Astrocyte (in vitro differentiated cells and primary cell): ENCODE measurements at places on chromosomes 2 and 18.
A peak's percentile ranks its signal among the peaks of the same experiment; 100 is the strongest.

DNA sequence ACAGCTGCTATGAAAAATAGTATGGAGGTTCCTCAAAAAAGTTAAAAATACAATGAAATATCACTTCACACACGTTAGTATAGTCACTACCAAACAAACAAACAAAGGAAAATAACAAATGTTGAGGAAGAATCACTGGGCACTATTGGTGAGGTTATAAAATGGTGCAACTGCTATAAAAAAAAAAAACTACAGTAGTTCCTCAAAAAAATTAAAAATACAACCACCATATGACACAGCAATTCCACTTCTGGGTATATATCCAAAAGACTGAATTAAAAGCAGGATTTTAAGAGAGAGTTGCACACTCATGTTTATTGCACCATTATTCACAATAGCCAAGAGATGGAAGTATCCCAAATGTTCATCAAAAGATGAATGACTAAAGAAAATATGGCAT is 80.9 kb upstream of the POU3F3 start:
- DNase-seq = no peak

DNA sequence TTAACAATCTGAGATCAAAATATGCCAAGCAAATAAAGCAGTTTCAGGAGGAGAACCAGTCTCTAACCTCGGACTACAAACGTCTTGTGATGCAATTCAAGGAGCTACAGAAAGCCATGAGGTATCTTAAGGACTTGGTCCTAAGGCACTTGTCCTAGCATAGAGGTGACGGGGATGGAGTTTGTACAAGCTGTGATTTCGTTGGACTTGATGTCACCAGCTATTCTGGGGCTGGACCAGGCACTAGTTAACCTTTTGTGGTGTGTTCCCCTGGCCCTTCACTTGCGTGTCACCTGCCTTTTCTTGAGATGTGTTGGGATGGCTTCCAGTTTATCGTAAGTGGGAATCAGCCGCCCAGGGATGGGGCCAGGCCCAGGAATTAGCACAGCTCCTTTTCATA is 33.7 kb downstream of the OTOF start:
- DNase-seq = no peak

DNA sequence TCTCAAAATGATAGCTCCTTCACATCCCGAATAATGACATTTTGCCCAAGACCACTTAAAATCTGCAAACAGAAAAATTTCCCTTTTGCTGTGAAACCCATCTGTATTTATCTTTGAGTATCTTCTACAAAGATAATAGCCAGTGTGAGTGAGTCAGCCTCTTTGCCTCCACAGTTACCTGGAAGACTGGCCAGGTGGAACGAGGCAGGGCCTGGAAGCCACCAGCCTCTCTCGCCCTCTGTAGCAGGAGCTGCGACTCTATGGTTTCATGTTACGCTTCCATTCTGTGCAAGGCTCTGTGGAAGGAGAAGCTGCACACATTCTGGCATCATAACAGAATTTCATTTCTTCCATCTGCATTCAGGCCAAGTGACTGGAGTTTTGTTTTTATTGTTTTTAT is 9.5 kb downstream of the ELP2 start:
- DNase-seq = no peak

DNA sequence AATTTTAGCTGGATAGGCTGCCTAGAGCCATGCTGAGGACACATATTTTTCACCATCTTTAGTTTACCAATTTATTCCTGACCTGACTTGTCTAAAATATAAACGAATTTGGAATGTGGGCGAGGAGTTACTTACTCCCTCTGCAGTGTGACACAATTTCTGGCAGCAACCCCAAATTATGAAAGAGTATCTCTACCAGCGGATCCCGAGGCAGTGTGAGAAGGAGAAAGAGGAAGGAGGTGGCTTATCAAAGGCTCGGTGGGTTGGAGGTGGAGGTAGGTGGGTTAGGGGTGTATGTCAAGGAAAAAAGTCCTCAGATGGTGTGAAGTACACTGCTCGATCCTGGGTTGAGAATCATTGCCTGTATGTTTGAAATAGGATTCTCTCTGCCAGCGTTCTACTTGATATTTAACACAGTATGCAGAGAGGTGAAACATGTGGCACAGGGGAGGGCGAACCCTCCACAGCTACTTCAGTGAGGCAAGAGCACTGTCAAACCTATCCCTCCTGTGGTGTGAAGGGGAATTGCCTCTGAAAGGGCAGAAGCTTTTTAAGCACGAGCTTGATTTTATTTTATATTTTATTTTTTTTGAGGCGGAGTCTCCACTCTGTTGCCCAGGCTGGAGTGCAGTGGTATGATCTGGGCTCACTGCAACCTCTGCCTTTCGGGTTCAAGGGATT is 76.0 kb downstream of the RFTN2 start:
- no peak for DNase-seq

GRCh38 chr2:224954980-224955379 is 87.3 kb downstream of the DOCK10 start:
- no peak for DNase-seq

DNA sequence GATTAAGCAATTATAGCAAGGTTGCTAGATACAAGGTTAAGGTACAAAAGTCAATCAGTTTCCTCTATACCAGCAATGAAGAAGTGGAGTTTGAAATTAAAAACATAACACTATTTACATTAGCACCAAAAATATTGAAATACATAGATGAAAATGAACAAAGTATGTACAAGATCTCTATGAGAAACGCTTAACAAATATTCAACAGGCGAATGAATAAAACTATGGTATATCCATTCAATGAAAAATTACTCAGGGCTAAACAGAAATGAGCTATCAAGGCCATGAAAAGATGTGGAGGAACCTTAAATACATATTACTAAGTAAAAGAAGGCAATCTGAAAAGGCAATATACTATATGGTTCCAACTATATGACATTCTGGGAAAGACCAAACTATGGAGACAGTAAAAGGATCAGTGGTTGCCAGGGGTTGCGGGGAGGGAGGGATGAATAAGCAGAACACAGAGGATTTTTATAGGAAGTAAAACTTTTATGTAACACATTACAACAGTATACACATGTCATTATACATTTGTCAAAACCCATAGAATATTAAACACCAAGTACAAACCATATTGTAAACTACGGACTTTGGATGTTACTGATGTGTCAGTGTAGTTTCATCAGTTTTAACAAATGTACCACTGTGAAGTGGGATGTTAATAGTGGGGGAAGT is 62.1 kb downstream of the RMDN2 start:
- no peak for DNase-seq

GRCh38 chr18:78685980-78686530 is 293.6 kb upstream of the SALL3 start:
- no peak for DNase-seq

DNA sequence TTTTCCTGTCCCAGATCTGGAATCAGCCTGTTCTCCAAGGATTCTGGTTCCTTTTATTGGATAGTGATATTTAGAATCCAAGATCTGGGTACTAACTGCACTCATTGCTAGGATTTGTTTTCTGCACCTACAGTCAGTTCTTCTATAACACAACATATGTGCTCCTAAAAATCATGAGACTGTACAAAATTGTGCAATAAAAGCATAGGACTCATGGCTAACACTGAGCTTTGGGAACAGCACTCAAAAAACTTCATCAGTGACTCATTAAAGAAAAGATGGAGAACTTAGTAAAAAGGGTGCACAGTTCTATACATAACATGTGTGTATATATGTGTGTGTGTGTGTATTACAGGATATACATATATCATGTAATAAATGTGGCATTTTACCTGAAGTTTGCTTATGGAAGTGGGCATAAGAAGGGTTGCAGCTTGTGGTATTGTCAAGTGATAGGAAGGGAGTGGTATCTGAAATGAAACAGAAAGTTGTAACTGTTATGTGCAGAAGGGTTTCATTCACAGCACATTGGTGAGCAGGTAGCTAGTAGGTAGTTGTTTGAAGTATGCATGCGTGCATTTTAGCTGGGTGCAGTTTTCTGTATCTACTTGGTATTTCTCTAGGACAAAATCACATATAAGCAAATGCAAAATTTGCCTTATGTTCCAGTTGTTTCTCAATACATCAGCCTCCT is 5.9 kb upstream of the SCYGR2 start:
- DNase-seq = no peak

DNA sequence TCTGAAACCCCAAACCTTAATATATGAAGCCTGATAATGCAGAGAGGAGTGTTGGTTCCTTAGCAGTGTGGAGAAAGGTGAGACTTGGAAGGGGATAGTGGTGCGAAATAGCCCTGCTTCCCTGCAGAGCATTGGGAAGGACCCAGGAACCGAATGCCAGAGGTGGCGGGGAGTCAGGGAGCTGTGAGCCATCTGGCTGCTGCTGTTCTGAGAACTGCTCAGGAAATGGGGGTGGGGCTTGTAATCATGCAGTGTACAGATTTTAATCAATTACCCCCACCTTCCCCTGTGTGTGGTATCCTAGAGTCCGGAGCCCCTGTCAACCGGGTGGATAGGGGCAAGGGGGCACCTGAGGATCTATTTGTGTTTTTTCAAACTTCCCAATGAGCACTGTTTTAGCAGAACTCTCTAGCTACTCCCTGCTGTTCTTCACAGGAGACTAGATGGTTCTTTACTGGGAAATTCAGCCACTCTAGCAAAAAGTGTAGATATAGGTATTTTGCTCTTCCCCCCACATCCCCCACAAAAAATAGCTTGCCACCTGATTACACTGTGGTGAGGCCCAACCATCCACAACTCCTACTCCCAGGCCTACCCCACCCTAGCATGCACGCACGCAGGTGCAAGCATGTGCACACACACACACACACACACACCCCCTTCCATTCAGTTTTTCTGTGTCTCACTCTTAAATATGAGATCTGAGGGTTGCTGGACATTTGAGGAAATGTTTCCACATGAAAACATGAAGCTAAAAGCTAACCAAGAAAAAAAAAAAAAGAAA is 30.1 kb upstream of the MBOAT2 start:
- peak; percentile 13 for DNase-seq

GRCh38 chr2:233964581-233964980 is 47.4 kb downstream of the TRPM8 start:
- peak; percentile 81 for DNase-seq

GRCh38 chr2:200640901-200641300 is 55.1 kb downstream of the AOX1 start:
- DNase-seq = no peak

- DNase-seq = no peak
Observed at GRCh38 chr2:231483398-231484329, 19.4 kb upstream of the NCL start.

DNA sequence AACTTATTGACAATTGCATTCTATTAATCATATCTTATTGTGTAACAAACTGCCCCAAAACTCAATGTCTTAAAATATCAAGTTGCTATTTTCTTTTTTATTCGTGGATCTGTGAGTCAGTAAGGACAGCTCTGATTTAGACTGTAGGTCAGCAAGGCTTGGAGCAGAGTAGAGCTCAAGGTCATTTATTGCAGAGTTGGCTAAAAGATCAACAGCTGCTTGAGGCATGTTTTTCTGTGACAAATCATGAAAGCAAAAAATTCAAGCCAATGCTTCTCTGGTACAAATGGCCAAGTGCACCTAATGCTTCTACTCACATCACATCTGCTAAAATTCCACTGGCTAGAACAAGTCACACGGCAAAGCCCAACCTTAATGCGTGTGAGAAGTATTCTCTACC is 497.7 kb upstream of the LRATD1 start:
- no peak for DNase-seq

DNA sequence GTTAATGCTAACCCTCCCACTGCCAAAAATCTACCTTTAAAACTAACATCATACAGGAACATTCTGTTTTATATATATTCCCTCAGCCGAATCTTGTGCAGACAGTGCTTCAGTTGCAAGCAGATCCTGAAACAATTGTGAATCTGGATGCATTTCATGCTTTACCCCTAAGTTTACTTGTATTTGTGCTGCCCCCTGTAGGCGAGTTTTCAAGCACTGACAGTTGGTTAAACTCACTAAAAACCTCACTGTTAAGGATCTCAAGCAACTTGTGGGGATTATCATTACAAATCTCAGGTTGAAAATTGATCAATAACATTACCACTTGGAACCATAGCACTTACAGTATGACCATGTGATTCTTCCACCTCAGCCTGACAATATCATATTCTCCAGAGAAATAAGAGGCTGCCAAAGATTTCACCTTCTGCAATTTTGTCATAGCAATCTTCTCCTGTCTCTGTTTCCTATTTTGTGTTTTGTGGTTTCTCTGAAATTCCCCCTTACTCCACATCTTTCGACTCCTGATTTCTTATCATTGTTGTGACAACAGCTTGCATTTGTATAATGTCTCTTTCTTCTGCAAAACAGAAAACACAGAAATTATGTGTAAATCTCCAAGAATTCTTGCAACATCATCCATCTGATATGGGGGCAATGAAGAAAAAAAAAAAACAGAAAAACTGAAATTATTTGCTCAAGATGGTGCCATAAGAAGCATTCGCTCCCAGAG is 354.6 kb upstream of the SETBP1 start:
- DNase-seq = peak; percentile 50

GRCh38 chr18:1050012-1050657 is 145.5 kb downstream of the ADCYAP1 start:
- DNase-seq = peak; percentile 32

DNA sequence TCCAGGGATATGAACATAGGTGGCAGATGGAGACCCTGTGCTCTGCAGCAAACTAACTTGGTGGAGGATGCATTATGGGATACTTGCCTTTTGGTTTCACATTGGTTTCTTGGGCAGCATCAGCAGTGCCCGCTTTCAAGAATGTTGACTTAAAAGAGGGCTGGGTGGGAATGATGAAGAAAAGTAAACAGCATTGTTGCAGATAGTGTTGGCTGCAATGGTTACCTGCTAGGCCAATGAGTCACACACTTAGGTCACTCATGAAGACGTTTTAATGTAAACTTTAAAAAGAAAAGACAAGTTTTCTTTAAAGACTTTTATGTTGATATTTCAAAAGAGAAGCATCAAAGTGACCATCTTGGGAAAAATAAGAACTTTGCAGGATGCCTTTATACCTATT is 26.1 kb upstream of the FAM237A start:
- no peak for DNase-seq

- no peak for DNase-seq
Observed at GRCh38 chr2:165376571-165376975, 92.9 kb upstream of the CSRNP3 start.

- DNase-seq = peak; percentile 32
Observed at GRCh38 chr2:33518929-33519328, 42.5 kb downstream of the RASGRP3 start.

- DNase-seq = peak; percentile 12
Observed at GRCh38 chr2:135962366-135963123, 22.9 kb downstream of the DARS1 start.

DNA sequence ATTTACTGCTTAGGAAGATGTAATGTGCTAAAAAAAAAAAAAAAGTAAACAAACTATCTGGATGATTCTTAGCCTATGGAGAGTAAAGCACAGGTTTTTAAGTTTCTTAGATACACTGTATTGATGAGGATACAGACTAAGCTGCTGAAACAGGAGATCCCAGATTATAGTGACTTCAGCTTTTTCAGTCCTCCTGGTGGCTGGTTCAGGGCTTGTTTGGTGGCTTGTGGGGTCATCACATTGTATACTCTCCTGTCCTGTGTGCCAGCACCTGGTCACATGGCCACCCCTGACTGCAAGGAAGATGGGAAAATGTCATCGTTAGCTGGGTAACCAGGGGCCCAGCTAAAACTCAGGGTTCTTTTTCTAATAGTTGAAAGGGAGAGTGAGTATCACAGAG is 31.4 kb downstream of the RAB31 start:
- DNase-seq = no peak

GRCh38 chr18:8480506-8481328 is 128.5 kb upstream of the RAB12 start:
- peak; percentile 30 for DNase-seq

GRCh38 chr18:2380101-2380500 is 191.2 kb downstream of the METTL4 start:
- no peak for DNase-seq
